ENCODE measurements at places on chromosomes 1 and 21.

- no peak for DNase-seq
Measured at GRCh38 chr1:9040659-9041030, 14.4 kb upstream of the SLC2A7 start.

GRCh38 chr1:196685506-196685905 is 33.7 kb downstream of the CFH start:
- DNase-seq = no peak

DNA sequence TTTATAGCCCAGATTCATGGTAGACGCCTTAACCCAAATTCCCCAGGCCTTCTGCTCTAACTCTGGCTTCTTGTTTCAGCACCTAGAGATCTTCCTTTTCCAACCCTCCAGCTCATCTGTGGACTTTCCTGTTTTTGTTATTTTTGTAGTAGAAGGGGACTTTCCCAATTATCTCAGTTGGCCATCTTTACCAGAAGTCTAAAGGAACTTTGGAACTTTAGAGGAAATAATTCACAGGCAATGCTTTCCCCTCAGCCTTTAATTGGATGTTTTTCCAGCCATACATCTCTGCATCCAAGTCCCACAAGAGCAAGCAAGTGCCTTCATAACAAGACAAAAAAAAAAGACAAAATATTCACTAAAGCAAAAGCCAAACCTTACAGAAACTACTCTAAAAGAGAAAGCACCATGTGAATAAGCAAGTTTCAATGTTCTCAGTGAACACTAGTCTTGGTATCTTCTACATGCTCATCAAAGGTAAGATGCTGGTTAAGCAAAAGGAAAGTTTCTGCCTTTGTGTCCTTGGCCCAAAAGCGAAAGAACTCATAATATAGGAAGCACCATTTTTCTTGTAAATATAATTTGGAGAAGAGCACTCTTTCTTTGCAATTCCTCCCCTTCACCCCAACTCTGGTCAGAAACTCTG is 377.3 kb downstream of the SETD4 start:
- no peak for DNase-seq

- DNase-seq = no peak
Measured at GRCh38 chr1:230255116-230255515, 171.0 kb downstream of the PGBD5 start.

GRCh38 chr1:78825561-78825960 is 175.9 kb downstream of the IFI44 start:
- DNase-seq = no peak

- DNase-seq = no peak
Measured at GRCh38 chr1:214503553-214503952, 47.8 kb downstream of the PTPN14 start.

- DNase-seq = no peak
Measured at GRCh38 chr1:229810961-229811360, 184.9 kb downstream of the URB2 start.

- no peak for DNase-seq
Measured at GRCh38 chr1:111731956-111732355, 7.2 kb downstream of the INKA2 start.

- DNase-seq = no peak
Measured at GRCh38 chr1:174118751-174119150, 40.6 kb upstream of the RABGAP1L start.

- DNase-seq = no peak
Measured at GRCh38 chr1:6485168-6486101, 6.0 kb downstream of the PLEKHG5 start.

DNA sequence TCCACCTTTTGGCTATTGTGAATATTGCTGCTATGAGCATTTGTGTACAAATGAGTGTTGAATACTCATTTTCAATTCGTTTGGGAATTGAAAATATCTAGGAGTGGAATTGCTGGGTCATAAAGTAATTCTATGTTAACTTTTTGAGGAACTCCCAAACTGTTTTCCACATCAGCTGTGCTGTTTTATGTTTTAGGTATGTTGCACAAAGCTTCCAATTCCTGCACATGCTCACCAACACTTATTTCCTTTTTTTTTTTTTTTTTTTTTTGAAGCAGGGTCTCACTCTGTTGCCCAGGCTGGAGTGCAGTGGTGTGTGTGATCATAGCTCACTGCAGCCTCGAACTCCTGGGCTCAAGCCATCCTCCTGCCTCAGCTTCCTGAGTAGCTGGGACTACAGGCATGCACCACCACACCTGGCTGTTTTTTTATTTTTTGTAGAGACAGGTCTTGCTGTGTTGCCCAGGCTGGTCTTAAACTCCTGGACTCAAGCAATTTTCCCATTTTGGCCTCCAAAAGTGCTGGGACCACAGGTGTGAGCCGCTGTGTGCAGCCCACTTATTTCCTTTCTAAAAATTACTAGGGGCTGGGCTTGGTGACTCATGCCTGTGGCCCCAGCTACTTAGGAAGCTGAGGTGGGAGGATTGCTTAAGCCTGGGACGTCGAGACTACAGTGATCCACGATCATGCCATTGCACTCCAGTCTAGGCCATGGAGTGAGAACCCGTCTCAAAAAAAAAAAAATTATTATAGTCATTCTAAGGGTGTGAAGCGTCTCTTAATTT is 33.4 kb downstream of the TMCC2 start:
- DNase-seq = no peak

GRCh38 chr1:231557411-231557810 is 28.9 kb downstream of the TSNAX start:
- no peak for DNase-seq

DNA sequence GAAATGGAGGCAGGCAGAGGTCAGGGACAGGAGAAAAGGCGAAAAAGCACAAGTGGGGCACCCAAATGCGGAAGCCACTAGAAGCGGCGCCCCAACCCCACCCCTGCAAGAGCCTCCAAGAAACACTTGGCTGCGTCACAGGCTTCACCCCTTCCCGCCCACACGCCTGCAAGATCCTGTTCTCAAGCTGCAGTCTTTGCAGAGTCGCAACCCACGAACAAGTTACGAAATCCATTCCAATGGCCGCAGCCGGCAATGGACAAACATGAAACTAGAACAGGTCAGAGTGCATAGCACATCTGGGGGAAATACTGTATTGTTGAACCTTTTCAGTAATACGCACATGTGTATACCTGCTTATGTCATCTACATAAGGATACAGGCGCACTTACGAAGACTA is 103.6 kb downstream of the PSMG1 start:
- no peak for DNase-seq

GRCh38 chr1:213617133-213617532 is 370.6 kb upstream of the PROX1 start:
- no peak for DNase-seq

GRCh38 chr21:43911015-43911934 is 46.3 kb downstream of the AGPAT3 start:
- no peak for DNase-seq

Data from central memory CD4-positive, alpha-beta T cell (primary cell).